ENCODE measurements at places on chromosomes 7 and 10.

- peak; percentile 25 for DNase-seq
These were observed 27.9 kb downstream of the BAIAP2L1 start for GRCh38 chr7:98372993-98373392.

DNA sequence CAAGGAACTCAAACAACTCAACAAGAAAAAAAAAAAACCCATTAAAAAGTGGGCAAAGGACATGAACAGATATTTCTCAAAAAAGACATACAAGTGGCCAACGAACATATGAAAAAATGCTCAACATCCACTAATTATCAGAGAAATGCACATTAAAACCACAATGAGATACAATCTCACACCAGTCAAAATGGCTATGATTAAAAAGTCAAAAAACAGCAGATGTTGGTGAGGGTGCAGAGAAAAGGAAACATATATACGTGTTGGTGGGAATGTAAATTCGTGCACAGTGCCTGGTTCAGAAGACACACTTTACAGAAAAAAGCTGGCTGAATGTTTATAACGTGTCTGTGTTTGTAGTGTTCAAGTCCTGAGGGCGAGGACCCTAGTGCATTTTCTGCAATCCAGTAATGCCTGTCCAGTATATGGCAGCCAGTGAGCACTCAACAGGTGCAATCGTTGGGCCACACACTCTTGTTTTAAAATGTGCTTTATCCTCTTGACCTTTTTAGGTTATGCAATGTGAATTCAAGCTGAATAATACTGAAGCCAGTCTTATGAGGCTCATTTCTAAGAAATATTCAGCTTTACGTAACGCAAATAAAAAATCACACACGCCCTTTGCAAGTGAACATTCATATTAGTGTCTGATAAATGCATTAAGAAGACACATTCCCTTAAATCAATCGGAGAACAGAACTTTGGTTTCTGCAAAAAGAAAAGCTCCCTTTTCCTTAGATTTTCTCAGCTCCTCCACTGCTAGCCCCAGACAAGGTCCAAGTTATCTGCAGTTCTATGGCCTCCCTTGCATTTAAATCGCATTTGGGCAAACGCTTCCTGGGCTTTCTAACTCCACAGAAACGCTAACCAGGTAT, 813 bp upstream of the MTURN start:
- DNase-seq: no peak

DNA sequence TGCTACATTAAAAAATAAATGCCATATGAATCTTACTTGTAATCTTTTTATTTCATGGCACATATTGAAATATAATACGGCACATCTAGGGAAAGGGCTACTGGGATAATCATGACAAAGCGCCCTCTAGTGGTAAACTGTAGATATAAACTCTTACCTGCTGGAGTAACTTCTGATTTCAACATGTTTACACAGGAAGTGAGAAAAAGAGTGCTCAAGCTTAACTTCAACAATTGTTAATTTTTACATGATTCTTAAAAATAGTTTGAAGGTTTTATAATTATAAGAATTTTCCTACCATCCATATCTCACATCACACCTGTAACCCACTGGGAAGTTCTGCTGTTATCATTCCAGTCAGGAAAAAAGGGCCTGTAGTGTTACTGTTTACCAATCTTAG, 2.0 kb upstream of the HEPACAM2 start:
- peak; percentile 17 for DNase-seq

DNA sequence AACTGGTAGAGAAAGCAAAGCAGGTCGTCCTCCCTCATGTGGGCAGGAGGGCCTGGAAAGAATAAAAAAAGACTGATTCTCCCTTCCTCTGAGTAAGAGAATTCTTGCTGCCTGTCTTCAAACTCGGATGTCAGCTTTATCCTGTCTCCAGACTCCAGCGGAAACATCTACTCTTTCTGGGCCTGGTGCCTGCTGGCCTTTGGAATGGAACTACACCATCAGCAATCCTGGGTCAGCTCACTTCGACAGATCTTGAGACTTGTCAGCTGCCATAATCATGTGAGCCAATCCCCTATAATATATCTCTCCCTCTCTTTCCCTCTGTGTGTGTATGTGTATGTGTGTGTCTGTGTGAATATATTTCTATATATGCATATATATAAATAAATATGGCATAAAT, 411.0 kb upstream of the DPP6 start:
- no peak for DNase-seq

DNA sequence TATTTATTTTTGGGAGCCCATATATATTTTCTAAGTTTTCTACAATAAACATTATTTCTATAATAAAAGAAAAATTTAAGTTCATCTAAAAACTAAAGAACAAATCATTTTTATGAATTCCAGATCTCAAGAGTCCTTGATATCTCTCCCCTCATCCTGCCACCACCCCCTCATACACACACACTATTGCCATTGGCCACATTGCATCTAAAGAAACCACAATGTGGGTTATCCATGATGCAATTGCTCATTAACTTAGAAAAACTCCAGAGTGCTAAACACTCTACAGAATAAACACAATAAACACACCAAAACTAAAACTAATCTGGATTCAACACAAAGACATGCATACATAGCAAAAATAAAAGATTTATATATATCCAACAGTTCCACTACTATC, 37.8 kb downstream of the FAM13C start:
- DNase-seq: no peak

DNA sequence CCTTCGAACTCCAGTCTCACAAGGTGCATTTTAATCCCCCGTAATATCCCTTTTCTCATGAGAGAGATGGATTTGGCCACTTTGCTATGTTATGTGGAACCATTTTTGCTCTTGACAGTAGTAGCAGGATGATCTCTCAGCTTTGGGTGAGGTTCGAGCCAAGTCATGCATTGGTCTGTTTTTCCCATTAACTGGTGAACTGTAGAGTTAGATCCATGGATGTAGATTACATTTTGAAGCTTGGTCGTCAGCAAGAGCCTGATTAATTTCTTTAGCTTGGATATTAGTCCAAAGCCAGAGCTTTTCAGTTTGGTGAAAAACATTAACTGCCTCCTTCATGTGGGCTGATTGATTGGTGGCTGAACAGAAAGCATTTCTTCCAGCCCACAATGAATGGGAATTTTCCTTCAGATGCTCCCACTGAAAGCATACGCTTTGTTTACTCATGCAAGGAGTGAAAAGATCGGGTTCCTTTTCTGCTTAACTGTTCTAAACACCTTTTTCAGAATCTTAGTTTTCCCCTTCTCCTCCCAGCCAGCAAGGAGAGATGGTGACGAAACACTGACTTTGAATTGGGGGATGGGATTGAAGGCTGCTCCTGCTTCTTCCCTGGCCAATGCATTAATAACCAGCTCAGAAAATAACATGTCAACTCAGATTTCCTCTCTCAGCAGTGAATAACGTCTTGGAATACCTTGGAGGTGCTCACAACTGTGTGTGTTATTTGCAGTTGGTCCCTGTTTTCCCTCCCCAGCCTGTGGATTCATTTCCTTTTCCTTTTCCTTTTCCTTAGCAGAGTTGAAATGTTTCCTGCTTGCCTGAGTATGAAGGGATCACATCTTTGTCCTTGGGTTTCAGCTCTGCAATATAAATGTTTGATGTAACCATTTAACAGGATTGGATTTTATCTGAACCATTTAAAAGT, 351.8 kb upstream of the FZD8 start:
- no peak for DNase-seq

GRCh38 chr10:1114719-1115606, 58.8 kb downstream of the WDR37 start:
- no peak for DNase-seq

DNA sequence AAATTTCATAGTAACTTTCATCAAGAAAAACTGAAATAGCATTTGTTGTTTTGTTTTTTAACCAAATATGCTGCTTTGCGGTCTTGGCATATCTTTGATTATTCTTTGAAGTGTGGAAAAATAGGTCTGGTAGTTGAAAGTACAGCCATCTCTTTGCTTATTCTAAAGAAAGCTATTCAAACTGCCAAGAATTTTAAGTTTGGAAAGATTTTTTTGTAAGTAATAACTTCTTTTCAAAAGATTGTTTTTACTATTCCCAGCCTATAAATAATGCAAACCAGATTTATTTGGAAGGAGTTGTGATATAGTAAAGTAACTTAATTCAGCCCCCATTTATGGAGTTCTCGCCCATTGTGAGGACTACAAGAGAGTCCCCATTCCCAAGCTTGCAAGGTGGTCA, 87.0 kb downstream of the ADD3 start:
- DNase-seq: no peak

DNA sequence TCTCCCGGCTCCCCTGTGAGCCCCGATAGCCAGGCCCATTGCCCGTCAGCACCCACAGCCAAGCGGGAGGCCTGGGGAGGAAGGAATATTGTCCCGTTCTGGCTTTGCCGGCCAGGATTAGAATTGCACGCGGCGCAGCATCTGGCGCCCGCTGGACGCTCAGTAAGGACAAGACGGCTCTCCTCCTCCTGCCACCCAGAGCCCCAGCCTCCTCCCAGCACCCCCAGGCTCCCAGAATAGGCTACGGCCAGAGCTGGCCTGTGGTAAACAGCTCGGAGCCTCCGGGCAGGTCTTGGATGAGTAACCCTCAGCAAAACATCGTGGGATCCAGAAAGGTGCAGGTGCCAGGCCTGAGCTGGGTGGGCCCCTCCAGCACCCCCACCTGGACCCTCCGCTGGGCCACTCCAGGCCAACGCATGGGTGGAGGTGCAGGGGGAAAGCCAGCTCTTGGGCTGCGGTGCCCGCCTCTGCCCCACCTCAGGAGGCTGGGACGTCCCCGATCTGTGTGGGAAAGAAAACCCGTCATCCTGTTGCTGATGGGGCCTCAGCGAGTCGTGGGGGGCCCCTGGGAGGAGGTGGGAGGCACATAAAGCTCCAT, 5.8 kb upstream of the FAM20C start:
- DNase-seq: no peak

DNA sequence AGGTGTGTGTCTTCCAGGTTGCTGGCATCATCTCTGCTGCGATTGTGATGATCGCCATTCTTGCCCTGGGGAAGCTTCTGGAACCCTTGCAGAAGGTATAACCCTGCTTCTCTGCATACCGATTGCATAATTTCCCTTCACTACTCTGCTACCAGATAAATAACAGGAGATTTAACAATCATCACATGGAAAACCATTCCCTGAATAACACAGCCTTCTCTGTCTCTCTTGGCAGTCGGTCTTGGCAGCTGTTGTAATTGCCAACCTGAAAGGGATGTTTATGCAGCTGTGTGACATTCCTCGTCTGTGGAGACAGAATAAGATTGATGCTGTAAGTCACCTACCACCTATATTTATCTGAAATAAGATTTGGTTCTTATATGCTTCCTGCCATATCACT, 33.8 kb downstream of the SLC26A4 start:
- DNase-seq: no peak

GRCh38 chr7:1193593-1194424, 33.8 kb upstream of the ZFAND2A start:
- DNase-seq: no peak

GRCh38 chr10:89263531-89263930, 12.0 kb upstream of the LIPA start:
- no peak for DNase-seq

DNA sequence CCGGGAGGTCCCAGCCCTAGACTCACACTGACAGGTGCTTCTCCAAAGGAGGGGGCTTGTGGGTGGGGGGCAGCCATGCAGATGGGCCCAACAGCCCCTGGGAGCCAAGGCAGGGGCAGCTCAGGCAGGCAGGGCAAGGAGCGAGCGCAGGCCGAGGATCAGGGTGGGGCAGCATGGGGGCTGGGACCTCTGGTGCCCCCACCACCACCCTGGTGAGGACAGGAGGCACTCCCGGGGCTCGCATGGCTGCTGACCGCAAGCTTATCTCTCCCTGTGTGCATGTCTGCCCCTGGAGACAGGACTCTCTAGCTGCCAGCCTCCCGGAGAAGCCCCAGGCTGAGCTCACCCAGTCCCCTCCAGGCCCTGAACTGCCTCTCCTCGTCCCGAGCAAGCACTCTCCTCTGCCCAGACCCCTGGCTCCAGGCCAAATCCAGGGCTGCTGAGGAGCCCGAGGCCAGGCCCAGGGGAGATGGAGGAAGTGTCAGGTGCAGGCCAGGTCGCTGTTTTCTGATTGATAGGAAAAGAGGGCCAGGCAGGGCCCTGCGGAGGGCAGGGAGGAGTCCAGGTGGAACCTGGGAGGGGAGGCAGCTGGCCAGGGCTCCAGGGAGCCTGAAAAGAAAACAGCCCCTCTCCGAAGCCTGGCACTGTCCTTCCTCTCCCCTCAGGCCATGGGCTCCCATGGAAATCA, 39.0 kb downstream of the PDGFA start:
- DNase-seq: no peak

- DNase-seq: no peak
These were observed 205.3 kb upstream of the HABP2 start for GRCh38 chr10:113347508-113347907.

DNA sequence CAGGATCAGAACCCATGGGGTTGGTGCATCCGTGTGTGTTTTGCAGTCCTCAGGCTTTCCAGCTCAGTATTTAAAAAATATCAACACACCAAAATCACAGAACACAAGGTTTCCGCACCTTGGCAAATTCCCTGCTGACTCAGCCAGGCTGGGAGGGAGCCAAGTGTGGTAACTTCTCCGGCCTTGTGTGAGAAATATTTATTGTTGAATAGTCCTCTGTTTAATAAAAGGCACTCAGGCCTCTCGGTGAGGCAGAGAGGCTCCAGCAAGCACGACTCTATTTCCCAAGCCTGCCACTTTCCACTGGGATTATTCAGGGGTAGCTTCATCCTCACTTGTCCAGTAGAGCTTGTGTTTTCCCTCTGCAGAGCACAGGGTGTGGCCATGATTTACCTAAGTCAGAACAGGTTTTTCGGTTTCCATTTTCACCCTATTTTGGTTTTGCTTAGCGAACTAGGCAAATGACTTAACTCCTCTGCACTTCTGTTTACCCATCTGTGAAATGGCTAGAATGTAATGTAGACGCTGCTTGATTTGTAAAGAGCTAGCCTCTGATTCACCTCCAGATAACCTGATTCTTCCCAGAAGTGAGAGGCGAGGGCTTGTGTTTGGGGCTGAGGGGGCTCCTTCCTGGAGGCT, 13.0 kb upstream of the CHST15 start:
- no peak for DNase-seq

DNA sequence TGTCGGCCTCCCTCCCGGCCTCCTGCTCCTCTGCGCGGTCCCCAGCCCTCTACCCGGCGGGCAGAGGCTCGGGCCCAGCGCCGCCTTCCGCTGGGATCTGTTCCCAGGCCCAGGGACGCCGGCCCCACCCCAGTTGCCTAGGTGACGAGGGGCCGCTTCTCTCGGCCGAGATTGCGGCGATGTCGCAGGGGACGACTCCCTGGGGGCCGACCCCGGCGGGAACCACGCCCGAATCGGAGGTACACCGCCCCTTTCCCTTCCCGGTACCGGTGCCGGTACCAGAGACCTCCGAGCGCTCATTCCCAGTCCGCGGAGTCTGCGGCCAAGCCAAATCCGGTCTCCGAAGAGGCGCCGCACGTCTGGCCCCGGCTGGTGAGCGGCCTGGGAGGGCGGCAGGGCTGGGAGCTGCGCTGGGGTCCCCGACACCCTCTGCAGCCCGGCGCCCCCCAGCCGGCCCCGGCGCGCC, at the start of gene CABCOCO1:
Gene CABCOCO1 (plus strand): TSS at position 136 of the 466 bp plus-strand sequence. CDS start 44 bp downstream, at position 180.
- peak; percentile 68 for DNase-seq

DNA sequence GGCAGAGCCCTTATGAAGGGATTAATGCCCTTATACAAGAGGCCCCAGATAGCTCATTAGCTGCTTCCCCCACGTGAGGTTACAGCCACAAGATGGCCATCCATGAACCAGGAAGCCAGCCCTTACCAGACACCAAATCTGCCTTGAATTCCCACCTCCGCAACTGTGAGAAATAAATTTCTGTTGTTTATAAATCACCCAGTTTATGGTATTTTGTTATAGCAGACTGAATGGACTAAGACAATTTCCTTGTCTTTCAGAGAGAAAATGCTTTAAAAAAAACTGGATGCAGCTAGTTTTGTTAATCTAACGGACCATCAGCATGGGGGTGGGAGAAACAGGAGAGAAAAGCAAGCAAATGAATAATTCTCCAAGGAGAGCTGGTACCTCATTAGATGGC, 36.5 kb downstream of the CBX3 start:
- no peak for DNase-seq

Measured in HTR-8/SVneo (cell line).